GM04504 (cell line): ENCODE measurements at places on chromosomes 12 and 14.

DNA sequence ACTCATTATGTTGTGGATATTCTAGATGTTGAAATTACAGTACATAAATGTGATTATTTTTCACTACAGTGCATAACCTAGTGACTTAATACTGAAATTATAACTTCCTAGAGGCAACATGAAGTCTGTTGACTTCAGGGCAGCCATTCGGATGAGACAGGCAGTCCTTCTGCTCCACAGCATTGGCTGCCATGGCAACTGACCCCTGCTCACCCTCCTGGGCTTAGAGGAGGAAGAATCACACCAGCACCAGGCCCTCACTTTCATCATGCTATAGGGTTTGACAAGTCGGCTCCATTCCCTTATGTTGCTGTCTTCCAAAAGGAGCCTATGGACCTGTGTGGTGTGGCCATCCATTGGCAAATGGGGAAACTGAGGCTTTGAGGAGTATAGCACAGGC, 233.5 kb upstream of the TMEM132C start:
- DNase-seq = no peak

DNA sequence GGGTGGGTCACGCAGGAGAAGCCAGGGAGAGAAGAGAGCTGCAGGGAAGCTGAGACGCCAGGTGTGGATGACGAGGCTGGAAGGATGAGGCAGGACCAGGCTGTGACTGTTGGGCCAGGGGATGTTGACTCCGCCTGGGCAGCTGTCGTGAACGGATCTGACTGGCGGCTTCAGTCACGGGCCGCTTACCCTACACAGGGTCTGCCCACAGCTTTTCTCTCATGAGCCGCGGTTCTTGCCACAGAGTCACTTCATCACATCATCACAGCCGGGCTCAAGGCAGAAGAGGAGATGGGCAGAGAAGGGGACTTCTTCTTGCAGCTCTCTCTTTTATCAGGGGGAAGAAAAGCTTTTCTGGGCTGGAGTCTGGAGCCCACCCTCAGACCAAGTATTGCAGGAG, 7.7 kb downstream of the CLBA1 start:
- no peak for DNase-seq

- no peak for DNase-seq
Observed at GRCh38 chr12:53808023-53808705, 56.4 kb upstream of the CISTR start.

DNA sequence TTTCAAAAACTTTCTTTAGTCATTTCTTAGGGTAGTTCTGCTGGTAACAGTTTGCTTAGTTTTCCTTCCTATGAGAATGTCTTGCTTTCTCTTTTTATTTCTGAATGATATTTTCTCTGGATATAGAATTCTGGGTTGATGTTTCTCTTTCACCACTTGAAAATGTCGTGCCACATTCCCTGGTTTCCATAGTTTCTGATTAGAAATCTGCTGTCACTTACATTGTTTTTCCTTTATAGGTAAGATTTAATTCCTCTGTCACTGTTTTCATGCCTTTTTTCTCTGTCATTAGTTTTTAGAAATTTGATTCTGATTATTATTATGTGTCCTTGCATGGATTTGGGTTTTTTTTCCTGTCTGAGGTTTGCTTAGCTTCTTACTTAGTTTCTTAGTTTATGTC, 77.3 kb upstream of the PCNX4 start:
- no peak for DNase-seq

GRCh38 chr14:21642683-21643082, 7.9 kb upstream of the OR10G2 start:
- DNase-seq = no peak

GRCh38 chr12:31958569-31959160, 550 bp upstream of the RESF1 start:
- DNase-seq = no peak

DNA sequence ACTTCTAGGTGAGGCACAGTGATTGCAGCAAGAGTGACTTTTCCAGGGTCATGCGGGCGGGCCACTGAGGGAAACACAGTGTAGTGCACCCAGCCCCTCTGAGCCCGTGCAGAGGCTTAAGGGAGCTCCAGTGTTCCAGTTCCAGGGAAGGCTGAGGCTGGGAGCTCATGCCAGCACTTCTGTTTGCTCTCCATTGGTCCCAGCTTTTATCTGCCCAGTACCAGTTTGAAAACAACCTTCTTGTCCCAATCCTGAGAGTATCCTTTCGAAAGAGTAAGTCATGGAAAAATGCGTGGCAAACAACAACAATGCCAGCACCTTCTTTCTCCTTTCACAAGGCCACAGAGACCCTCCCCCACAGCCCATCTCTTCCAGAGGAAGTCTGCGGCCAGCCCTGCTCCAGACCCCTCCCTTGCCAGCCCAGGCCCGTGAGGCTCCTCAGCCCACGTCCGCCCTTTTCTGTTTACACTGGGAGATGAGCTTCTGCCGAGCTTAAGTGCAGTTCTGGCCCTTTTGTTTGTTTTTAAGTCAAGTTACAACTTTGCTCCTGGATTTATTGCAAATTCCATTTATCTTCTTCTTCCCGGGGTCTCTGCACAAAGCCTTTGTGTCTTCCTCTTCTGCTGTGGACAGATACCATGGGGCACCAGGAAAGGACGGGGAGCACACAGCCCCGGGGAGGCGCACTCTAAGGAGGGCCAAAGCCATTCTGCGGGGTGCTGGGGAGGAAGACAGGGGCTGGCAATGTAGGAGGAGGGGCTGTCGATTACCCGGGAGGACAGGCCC, 185.6 kb downstream of the ZFP36L1 start:
- no peak for DNase-seq

DNA sequence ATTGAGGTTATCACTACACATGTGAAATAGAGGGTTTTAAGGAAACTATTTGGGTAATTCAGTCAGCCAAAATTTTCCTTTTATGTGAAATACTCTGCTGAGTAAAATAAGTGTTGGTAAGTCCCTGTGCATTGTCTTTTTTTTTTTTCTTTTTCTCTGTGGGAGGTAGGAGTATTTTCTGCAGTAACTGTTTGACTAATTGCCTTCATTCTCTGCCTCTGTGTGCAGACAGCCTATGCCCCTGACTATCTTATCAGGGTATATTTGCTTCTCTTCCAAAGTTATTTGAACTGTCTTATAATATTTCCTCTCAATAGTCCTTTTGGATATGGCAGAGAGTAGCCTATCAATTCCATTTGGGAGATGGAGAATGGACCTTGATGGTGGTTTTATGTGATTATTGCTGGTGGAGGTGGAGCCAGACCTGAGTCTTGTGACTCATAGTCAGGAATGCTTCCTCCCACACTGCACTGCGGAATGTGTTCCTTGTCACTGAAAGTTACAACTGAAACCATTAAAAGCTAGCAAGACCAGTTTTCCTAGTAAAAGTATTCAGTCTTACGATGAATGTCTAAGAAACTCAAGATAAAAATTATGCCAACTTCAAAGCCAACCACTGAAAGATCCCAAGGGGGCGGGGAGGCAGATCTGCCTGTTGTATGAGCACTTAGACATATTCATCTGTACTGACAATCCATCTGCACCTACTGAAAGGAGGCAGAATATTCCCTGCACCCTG, 40.9 kb upstream of the STXBP6 start:
- no peak for DNase-seq

DNA sequence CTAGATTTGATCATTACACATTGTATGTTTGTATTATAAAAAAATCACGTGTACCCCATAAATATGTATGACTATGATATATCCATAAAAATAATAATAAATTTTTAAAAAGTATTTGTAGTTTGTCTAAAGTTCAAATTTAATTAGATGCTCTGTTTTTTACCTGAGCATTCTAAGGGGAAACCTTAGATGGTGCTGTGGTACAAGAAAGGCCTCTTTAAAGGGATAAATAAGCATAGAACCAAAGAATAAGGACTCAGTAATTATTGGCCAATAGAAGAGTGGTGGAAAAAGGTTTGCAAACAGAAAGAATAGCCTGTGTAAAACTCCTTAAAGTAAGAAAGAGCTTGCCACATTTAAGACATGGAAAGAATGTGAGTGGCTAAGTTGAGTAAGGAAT, 580.1 kb upstream of the SEL1L start:
- DNase-seq = no peak

- no peak for DNase-seq
Observed at GRCh38 chr12:56082967-56083366, 3.0 kb downstream of the ERBB3 start.

- no peak for DNase-seq
Observed at GRCh38 chr14:98912655-98913054, 359.3 kb downstream of the BCL11B start.

DNA sequence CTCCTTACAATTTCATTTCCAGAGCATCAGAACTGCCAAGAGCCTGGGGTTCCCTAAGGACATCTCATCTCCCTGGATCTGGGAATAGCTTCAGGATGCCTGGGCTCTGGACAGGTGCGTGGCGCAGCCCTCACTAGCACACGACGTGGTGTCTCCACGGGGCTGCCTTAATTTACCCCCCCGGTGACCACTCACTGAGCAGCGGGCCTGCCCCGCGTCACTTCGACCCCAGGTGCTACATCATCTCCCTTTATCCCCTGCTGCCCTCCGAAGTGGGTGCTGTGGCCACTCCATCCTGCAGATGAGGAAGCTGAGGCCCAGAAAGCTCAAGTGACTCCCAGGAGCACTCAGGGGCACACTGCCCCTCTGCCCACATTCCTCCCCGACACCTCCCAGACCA, 177.8 kb upstream of the SFSWAP start:
- no peak for DNase-seq

- no peak for DNase-seq
Observed at GRCh38 chr14:45222485-45223262, 30.3 kb downstream of the MIS18BP1 start.

- no peak for DNase-seq
Observed at GRCh38 chr14:31411218-31411727, 9.1 kb downstream of the HEATR5A start.

GRCh38 chr12:7374423-7375144, 69.4 kb downstream of the CD163L1 start:
- DNase-seq = no peak

DNA sequence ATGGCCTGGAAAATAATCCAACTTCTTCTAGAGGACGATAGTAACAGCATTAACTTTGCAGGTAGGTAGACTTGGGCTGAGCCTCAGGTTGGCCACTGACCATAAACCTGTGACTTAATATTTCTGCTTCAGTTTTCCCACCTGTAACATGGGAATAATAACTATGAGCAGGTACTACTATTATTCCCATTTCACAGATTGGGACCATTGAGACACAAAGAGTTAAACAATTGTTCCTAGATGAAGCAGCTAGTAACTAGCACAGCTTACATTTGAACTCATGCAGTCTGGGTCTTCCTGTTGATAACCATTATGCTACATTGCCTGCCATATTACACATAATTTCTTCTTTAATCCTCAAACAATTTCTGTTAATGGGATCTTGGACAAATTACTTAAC, 217.7 kb downstream of the NUAK1 start:
- no peak for DNase-seq

DNA sequence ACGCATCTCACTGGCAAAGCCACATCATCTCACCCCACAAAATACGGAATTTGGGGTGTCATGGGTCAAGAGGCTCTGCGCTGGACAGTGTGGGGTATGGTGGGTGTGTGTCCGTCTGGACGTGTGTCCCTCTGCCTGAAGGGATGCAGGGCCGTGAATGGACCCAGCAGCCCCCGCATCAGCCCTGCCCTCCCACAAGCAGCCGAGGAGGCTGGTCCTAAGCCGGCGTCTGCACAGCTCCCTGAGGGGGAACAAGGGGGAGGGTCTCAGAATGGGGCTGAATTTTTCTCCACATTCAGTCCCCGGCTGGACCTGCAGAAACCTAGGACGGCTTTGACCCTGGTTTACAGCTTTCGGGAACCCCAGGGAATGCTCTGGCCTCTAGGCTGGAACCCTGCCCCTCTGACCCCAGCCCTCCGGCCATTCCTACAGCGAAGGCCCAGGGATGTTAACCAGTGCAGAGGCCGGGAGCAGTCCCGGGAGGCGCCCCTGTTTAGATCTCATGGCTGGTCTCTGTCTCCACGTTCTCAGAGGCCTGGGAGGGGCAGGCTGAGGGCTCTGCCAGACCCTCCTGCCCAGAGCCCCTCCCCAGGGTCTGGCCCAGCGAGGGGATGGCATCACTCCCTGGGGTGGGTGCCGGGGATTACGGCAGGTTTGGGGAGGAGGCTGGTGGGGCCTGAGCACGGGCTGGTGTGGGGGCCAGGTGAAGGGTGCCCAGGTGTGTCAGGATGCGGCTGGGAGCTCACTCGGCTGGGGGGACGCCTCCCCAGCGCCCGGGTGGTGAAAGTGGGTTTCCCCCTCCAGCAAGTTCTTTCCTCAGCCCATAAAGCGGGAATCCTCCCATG, 156.5 kb upstream of the C14orf180 start:
- DNase-seq = no peak

DNA sequence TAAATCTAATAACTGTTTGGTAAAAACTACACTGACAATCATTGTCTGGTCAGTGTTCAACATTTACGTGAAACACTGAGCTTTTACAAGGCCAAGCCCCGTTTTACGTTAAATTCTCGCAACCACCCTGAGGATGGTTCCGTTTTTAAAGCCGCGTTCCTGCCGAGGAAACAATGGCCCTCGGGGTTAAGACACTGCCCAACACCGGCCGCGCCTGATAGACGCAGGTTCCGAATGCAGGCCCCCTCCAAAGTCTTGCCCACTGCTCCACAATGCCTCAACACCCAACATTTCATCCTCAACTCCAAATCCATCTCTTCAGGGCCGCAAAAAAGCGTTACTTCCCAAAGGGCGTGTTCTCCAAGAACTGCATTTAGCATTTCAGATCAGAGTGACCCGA, 953 bp upstream of the SNRPF start:
- DNase-seq = no peak

DNA sequence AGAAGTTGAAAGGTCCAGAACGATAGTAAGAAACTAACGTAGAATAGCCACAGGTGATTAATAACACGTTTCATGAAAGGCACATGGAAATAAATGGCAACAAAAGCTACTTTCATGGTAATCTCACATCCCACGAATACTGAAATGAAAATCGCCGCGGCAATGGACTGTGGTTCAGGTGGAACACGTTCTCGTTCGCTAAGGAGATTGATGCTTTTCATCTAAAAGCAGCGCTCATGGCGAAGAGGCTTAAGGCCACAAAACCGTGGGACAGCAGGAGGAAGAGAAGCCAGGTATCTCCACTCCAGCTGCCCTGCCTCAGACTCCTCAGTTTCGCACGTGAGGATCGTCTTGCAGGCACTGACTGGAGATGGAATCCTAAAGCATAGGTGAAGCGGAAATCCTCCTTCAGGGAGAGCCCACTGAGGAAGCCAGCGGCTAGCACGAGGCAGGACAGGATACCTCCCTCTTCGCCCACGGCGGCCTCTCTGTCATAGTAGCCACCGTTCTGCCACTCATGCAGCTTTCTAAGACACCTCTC, 696 bp upstream of the GPHN start:
- no peak for DNase-seq

GRCh38 chr14:74400031-74400685, 25.9 kb downstream of the SYNDIG1L start:
- no peak for DNase-seq

- no peak for DNase-seq
Observed at GRCh38 chr12:82852529-82852928, 165.8 kb downstream of the TMTC2 start.

DNA sequence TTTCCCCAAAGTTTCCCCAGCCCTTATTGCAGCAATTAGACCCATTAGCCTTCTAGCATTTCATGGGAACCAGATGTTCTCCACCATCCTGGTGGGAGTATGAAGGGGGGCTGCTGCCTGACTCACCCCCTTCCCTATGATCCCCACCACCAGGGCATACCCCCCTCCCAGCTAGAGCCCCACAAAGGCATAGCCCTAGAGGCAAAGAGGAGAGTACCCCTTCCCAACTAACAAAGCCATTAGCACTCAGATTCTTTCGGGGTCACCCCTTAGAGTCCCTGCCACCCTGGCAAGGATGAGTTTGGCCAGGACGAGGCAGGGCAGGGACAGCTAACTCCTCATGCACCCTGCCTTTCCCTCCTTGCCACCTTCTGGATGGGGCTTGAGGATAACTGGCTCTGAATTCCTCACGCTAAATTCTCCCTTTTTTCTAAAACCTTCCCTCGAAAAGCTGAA, 9.2 kb downstream of the RARG start:
- DNase-seq = no peak
